ENCODE measurements at places on chromosomes 6 and 20.

DNA sequence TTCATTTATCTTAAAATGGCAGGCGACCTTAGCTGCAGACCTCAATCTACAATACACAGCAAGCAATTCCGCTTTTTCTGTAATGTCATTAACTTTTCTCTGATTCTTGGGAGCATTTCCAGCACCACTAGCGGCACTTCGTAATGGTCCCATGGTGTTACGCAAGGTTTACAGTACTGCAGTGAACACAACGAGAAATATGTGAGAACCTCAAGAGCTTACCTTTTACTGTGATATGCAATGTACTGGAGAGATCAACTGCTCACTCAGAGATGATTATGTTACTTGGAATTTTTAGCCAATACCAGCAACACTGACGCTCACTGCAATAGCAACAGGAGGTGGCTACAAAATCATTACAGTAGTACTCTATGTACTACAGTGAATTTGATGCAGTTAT lies 2.8 kb upstream of the CEP43 start:
- DNase-seq: no peak

DNA sequence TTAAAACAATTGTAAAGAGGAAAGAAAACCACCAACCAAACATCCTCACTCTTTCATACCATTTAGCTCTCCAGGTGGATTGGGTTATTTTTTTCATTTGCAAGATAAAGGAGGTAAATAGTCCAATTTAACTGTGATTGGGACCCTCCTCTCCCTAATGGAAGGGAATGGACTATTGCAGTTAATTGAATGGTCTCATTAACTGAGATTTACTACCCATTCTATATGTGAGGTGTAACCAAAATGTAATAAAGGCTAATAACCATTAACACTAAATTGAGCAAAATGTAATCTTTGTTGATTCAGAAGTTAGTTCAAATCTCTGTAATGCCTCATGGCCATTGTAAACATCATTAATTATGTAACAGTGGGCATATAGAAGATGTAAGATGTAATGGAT lies 105.0 kb downstream of the KLHL32 start:
- no peak for DNase-seq

GRCh38 chr6:153210083-153210482 lies 79.0 kb upstream of the RGS17 start:
- no peak for DNase-seq

DNA sequence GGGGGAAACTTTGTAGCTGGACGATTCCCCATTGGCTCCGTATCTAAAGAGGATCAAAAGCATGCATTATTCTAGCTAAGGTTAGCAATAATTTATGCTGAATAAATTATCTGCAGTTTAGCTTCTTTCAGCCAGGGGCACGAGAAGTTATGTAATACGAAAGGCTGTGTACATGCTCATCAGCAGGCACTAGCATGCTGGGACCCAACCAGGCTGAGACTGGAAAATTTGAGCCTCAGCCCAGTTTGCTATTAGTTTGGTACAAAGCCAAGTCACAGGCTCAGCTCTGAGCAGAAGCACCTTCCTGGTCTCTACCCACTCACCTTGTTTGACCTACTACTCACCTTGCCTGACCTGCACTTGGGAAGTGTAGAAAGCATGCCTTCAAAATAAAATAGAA lies 328.1 kb upstream of the ARID1B start:
- no peak for DNase-seq

- DNase-seq: no peak
These were observed 56.9 kb downstream of the BCAS1 start for GRCh38 chr20:54013471-54013870.

GRCh38 chr6:89297695-89298351 lies 17.3 kb downstream of the GABRR2 start:
- peak; percentile 57 for DNase-seq

DNA sequence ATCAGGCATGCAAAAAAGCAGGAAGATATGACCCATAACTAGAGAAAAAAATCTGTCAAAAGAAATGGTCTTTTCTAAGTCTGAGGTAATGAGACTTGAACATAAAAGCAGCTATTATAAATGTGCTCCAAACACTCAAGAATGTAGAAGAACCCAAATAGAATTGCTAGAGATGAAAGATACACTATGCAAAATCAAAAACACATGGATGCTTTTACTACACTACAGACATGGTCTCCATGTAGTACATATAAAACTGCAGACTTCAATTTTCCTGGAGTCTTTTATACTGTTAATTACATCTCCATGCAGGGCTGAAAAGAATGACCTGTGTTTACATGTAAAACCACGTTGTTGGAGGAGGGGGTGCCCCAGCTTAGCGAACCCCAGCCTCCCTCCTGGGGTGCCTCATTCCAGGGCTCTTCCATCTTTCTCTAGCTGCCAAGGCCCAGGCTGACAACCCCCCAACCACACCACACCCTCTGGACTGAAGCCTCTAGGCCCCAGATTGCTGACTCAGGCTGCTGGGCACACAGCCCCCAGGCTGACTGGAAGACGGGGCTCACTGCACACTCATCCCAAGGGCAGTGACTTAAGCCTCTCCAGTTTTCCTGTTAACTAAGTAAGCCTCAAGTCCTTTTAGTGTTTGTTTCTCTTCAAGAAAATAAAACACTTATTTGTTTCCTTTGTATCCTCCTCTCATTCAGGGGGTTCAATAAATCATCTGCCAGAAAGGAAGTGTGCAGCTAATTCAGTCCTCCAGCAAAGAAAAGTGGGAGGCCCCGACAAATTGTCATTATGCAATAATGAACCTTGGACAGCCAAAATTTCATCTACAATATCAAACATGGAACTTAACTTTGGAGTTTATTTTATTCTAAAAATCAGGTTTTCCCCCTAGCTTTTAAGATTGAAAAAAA lies 26.0 kb upstream of the PLAGL1 start:
- DNase-seq: no peak

DNA sequence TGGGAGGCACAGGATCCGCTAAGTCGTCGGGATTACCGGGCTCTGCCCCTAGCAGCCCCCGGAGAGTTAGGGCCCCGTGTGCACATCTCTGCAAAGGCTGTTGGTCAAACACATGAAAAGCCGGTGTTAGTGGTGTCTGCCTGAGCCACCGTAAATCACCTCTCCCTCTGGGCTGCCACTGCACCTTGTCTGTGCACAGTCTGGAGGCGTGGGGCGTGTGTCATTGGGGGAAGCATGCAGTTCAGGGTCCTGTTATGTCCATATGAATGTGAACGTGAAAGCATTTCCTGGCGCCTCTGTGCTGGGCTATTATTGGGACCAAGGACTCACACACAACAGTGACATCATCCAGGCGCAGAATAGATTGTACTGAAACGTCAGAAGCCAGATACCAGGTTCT lies 305.6 kb downstream of the NRN1 start:
- no peak for DNase-seq

- DNase-seq: no peak
These were observed 17.4 kb upstream of the RNF39 start for GRCh38 chr6:30092852-30093543.

DNA sequence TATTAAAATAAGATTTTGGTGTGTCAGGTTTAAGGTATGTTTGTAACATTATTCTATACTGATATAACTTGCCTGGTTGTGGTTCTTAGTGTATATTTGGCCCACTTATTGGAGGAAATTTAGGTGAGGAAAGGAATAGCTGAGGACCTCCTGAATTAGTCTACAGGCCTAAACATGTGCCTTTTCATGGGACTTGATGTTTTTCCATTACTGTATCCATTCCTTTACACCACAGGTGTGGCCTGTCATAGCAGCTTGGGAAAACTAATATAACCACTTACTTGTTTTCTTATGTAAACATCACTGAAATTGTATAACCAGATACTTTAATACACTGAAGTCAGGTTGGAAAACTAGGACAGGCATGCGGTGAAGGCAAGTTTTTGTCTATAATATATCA lies 27.6 kb downstream of the BCKDHB start:
- no peak for DNase-seq

DNA sequence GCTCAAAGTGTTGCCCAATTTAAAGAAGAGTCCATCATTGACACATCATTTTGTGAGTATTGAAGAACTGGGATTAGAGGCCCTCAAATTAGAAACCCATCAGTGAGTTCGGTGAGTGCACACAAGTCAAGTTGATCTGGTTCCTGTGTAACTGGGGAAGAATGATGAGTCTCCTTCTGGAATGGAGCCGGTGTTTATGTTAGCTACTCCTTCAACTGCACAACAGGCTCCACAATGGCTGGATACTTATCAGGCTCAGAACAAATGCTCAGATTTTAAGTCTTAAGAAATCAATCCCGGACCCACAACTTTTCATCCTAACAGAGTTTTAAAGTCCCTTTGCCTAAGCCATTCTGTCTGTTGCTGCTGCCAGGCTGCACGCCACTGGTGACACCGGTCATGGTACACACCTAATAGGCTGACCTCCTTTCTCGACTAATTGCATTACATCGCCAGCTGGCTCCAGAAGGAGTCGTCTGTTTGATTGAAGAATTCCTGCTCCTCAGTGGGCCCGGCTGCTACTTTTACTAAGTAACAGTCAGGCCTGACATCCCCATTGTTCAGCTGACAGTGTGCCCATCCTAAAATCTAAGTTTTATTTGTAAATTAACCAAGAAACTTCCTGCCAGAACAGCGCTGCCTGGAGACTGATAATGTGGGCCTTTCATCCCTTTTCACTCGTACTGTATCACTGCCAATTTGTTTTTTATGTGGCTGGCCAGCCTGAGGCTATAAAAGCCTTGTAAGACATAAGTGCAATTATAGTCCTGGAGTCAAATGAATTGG lies 130.4 kb downstream of the INSM1 start:
- no peak for DNase-seq

- no peak for DNase-seq
These were observed 42.4 kb upstream of the EPB41L1 start for GRCh38 chr20:36112112-36112511.

GRCh38 chr20:5848711-5849505 lies 98.7 kb downstream of the SHLD1 start:
- DNase-seq: no peak

DNA sequence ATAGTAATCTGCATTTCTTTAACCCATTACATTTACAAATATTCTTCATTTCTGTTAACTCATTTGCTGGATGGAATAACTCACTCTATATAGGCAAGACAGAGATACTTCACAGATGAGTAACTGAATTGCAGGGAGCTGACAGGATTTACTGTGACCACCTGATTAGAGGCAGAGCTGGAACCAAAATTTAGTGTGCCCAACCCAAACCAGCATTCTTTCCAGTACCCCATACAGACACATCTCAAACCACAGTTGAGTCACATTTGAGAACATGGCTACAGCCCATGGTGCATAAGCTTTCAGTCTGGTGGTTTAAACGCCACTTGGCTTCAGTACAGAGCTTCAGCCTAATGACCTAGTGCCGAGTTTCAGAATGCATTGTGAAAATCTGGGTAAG lies 138.4 kb upstream of the TENT5A start:
- no peak for DNase-seq

- DNase-seq: no peak
These were observed 129.0 kb downstream of the JPH2 start for GRCh38 chr20:44057698-44058675.

GRCh38 chr6:101146389-101146788 lies 247.1 kb upstream of the GRIK2 start:
- no peak for DNase-seq

All from activated T-cell treated with anti-CD3 and anti-CD28 coated beads, Interleukin-2, amount 50 U/mL, for 1 hour (primary cell).